Dermis microvascular lymphatic vessel endothelial cell (primary cell): ENCODE measurements at places on chromosomes 11 and 22.

DNA sequence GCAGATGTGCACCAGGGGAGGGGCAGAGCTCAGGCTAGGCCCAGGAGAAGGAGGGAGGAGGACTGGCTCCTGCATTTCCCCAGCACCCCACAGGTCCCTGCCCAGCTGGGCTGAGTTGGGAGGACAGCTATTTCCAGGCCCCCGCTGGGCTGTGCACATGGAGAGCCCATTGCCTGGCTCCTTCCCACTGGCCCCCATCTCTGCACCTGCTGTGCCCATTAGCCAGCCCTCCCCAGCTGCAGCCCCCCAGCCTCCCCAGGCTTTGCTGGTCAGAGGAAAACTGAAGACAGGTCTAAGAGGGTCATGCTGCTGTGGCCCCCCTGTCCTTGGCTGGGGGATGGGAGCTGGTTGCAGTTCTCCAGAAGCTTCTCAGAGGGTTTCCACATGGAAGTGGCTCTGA lies 81.8 kb upstream of the SHANK2 start:
- no peak for DNase-seq

GRCh38 chr11:36618363-36619047 lies 20.5 kb upstream of the RAG2 start:
- DNase-seq = no peak

DNA sequence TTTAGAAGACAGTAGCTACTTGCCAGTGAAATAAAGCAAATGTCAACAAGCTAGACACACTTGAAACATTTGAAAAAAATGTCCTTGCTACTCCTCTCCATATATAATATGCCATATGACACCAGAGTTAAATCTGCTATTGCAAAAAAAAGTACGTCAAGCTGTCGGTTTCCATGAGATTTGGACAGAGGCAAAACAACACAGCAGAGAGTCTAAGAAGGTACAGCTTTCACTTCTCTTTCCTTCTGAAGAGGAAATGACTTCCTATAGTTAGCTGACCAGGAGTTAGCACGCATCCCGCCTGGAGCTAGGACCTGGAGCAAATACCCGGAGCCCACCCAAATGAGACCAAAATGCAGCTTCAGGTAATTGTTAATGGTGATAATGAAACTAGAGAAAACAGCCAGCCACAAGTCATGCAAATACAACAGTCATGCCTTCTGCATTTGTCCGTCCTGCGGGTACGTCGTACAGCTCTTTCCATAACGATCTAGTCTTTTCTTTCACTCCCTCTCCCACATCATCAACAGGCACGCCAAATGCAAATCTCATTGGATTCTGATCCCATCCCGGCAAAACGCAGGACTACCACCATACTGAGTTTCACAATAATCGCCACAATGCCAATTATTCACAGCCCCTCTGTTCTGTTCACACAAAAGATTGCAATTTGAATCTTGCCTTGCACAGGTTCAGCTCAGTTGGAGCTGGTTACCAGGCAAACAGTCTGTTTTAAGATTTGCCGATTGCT lies 395.0 kb upstream of the CCDC90B start:
- no peak for DNase-seq

DNA sequence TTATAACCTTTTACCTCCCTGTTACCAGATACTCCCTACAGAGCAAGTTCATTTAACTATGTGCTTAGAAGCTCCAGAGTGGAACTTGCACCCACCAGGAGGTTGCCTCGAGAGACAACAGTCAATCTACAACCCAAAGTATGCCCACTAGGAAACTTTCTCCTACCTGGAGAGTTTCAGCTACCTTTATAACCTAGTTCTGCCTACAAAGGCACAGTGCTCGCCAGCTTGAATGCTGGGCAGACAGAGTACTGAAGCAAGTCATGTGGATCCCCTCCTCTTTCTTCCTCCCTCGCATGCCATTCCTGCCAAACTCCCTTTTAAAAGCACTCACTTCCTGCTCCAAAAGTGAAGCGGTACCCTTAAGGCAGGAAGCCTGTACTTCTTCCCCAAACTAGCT lies 258.9 kb downstream of the SWAP70 start:
- DNase-seq = no peak

GRCh38 chr11:27949951-27950738 lies 157.8 kb downstream of the KIF18A start:
- no peak for DNase-seq

DNA sequence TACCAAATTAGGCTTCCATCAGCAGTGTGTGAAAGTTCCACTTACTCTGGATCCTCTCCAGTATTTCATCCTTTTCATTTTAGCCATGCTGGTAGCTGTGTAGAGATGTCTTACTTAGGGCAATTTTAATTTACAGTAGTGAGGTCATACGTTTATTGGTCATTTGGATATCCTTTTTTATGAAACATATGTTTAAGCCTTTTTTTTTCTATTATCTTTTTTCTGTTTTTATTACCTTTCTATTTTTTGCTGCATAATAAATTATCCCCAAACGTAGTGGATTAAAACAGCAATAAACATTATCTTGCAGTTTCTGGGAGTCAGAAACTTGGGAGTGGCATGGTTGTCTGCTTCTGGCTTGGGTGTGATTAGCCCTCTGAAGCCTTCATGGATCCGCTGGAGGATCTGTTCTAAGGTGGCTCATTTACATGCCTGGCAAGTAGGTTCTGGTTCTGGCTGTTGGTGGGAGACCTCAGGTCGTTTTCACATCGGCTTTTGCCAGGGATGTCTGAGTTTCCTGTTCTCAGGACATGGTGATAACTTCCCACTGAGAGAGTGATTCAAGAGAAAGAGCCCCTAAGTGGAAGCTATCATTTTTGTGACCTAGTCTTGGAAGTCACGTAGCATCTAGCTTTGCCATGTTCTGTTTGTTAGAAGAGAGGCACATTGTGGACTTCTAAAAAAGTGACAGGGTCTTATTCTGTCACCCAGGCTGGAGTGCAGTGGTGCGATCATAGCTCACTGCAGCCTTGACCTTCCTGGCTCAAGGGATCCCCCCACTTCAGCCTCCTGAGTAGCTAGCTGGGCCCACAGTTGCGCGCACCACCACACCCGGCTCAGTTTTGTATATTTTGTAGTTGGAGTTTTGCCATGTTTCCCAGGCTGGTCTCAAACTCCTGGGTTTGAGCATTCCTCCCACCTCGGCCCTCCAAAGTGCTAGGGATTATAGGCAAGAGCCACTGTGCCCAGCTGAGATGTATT lies 38.6 kb downstream of the PPP6R3 start:
- DNase-seq = no peak

DNA sequence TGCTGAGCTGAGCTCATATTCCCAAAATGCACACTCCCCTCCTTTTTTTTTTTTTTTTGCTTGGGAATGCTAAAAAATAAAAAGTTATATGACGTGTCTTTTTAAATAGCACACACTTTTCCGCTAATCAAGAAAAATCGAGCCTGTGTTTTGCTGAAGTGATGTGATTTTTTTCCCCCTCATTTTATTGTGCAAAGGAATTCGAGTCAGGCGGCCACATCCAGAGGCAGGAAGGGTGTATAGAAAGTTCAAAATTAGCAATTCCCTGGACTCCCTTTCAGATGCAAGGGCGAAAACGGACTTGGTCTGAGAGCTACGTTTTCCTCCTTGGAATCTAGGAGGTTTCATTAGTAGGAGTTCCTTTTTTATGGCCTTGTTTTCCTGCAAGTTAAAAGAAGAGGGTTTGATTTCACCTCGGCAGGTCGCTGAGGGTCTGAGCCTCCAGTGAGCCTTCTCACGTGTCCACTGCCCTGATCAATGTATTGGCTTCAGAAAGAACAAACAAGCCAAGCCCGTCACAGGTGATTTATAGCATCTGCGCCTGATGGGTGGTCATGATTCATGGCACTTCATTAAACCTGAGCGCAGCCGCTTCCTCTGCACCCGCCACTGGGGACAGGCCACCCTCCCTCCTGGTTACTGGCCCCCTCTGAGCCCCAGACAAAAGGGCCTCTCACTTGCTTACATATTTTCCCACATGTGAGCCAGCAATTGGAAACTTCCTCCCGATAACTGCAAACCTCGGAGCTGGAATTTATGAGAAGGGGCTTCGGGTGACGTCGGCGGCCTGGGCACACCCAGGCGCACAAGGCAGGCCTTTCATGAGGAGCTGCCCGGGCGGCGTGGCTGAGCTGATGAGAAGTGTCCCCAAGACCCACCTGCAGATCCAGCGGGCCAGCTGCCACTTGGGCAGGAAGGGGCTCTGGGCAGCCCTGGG lies 64.4 kb upstream of the LINC01488 start:
- DNase-seq = no peak

DNA sequence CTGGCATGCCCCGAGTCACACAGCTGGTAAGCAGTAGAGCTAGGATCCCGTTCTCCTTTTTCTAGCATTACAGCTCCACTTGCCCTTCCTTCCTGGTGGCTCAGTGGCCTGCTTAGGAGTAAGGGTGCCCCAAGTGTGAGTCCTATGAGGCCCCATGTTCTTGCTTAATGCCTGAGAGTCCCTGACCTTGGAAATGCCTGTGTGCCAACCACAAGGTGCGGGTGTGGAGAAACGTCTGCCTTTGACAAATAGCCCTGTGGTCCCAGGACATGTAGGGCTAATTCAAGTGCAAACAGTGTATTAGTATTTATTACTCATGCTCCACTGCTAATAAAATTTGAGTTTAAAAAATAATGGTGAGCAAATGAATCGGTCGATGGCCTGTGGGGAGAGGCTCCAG lies 18.4 kb downstream of the GRIK4 start:
- no peak for DNase-seq

DNA sequence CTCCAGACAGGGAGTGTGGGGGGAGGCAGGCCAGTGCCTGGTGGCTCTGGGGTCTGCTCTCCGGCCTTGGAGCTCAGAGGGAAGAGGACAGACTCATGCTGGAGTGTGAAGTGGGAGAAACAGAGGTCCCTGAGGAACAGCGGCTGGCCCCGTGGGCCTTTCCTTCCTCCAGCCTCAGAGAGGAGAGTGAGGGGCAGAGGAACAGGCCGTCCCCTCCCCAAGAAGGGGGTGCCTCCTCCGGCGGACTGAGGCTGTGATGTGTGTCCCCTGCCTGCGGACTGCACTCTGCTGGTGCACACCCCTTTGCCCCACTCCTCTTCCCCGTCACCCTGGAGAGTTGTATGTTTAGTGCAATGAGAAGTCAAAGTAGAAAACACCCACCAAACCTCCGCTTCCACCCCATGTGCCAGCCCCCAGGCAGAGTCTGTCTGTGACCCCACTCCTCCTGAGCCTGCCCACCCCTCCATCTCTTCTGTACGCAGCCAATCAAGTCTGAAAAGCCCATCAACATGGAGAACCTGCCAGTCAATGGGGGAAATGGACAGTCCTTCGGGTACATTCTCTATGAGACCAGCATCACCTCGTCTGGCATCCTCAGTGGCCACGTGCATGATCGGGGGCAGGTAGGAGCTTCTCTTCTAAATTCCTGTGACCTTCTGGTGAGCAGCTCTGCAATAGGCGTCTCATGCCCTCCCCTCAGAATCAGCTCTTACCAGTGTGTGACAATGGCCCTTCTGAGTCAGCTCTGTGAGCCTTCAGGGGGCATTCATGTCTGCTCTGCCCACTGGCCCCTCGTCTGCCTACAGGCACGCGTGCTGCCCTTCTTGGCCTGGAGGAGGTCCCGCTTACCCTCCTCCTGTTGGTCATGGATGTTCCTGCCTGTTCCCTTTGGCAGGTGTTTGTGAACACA lies 39.0 kb downstream of the GLB1L2 start:
- DNase-seq = no peak

DNA sequence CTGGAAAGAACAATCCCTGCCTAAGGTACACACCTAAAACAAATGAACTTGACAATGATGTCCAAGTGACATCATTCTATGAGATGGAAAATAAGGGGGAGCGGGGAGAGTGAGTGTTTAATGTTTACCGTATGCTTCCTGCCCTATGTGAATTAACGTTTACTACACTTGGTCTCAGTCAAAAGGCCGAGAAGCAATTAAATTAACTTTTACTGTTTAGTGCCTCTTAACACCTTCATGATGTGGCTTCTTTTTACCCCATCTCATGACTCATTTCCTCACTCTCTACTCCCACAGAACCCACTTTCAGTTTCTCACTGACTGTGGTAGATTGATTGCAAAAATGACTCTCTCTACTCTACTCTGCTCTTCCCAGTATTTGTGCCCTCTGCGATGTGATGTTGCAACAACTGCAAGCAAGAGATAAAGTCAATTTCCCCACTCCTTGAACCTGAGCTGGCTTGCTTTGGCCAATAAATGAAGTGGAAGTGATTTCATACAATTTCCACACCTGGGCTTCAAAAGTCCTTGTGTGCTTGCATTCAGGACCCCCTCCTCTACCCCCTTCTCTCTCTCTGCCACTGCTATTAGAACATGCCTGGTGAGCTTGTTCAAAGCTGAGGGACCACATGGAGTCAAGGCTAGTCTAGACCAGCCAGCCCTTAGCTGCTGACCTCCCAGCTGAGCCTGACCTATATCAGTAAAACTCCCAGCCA lies 11.6 kb upstream of the ALKBH3 start:
- DNase-seq = peak; percentile 12

DNA sequence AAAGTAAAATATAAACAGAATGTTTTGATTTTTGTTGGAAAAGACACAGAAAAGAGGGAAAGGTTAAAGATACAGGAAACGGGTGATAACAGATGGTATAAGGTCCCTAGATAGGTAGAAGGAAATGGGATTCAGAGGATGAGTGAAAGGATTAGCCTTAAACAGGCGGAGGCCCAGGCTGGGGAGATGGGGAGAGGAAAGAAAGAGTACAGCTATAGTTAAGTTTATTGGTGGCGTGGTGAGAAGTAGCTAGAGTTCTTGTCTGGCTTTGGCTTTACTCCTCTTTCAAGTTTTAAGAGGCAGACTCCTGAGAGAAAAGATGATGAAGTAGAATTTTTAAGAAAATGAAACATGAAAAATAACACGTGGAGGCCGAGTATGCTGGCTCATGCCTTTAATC lies 13.7 kb downstream of the ZBTB44 start:
- no peak for DNase-seq
